ENCODE measurements at places on chromosomes 7 and 10.
A peak's percentile ranks its signal among the peaks of the same experiment; 100 is the strongest.

DNA sequence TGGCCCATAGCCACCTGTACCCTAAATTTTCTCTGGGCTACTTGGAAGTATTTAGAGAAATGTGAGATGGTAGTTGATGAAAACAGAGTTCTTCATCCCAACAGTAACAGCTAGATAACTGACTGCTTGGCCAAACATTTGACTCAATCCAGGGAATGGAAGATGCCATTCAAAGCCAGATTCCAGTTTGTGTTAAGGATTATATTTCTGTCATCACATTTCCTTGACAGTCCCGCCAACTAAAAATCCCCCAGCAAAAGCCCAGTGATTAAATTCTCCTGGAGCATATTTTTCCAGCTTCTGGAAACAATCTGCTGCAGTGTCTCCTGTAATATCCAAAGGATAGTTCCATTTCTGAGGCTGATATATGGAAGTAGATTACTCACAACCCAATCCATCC is 45.4 kb upstream of the PTN start:
- DNase-seq = no peak

- DNase-seq = no peak
Measured at GRCh38 chr7:112120696-112121217, 85.4 kb downstream of the DOCK4 start.

GRCh38 chr10:30902621-30903396 is 128.9 kb downstream of the ZNF438 start:
- DNase-seq = no peak

- no peak for DNase-seq
Measured at GRCh38 chr10:128894641-128895040, 572.4 kb upstream of the MGMT start.

GRCh38 chr7:92802406-92802805 is 34.0 kb downstream of the CDK6 start:
- DNase-seq = no peak

GRCh38 chr10:42781893-42782445 is 626 bp upstream of the BMS1 start:
- DNase-seq = peak; percentile 28

DNA sequence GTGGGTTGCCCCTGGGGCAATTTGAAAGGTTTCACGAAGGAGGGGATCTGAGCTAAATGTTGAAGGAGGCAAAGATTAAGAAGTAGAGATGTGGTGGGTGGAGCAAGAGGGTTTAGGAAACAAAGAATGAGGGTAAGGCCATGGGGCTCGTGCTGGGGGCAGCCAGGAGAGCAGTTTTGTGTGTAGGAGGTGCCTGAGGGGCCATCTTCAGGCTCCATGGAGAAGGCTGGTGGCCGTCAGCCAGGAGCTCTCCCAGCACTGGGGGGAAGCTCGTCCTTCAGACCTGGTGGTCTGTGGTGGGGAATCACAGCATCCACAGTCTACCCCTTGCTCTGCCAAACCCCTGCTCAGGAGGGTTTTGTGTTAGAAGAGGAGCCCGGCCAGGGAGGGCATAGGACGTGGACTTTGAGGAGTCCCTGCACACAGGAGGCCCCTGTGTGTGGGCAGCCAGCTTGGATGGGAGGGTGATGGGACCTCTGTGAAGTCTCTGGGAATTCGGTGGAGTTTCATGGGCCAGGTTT is 11.8 kb upstream of the CXCL12 start:
- no peak for DNase-seq

GRCh38 chr10:69640196-69640980 is 10.3 kb downstream of the FAM241B start:
- peak; percentile 47 for DNase-seq

DNA sequence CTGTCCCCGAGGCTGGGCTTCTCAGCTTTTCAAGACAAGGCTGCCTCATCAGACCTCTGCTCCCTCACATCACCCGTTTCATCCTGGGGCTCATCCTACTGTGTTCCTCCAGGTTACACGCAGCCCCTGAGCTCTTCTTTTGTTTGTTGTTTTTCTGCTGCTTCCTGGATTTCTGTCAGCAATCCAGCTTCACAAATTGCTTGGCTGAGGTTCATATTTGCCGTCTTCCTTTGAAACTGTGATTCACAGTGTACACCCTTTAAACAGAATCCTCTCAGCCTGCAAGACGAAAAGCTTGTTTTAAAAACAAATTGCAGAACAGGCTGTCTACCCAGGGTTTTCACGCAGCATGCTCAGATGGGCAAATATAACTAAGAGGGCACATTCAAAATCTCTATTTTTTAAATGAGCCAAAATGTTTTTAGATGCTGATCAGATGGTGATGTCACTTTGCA is 39.1 kb upstream of the PARD3 start:
- DNase-seq = peak; percentile 26

DNA sequence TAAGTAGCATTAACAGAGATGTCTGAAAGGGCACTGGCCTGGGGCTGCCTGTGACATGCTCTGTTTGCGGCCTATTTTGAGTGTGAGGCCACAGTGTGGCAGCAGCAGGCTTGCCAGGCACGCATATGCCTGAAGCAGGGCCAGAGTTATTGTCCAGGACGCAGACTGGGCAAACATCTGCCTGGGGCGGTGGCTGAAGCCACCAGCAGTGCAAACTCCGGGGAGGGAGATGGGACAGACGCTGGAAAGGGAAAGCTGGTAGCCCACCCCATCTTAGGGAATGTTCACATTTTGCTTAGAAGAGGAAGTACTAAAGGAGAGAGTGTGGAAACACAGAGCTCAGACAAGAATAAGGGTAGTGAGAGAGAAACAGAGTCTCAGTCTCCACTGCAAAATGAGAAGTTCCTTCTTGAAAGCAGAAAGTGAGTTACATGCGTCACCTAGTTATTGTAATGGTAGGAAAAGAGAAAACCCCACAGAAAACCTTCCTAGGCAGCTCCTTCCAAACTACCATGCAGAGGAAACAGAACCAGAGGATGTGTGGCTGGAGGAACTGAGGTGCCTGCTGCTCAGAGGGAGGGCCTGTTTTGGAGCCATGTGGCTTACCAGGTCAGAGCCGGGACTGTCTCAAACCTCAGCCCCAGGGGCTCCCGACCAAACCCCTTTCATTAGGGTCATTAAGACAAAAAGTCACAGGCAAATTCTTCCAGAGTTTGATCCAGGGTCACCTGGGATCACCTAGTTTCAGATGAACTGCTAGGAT is 14.5 kb downstream of the AKR1B1 start:
- DNase-seq = no peak

- peak; percentile 48 for DNase-seq
Measured at GRCh38 chr10:116254422-116255155, 18.4 kb downstream of the GFRA1 start.

DNA sequence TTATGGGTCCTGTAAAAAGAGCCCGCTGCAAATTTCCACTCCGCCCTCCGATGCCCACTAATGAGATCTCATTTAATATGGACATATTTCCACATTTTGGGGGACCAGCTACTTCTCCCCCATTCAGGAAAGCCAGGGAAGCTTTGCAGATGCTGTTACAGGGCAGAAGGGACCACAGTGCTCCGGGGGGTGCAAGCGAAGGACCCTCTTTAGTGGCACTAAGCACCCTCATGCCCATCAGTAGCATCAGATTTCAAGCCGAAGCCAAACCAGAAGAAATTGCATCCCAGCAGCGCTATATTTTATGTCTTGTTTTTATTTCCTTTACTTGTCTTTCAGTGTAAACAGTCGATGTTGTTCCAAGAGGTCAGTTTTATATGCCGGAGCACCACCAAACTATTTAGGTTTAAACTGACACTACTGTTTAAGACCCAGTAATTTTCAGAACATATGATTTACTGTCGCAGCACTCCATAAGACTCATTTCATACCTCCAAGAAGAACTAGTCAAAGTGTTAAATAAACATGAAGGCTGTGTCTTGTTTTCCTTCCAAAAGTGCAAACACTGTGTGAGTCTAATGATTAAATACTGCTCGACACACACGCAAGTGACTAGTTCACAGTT is 122.2 kb upstream of the MGMT start:
- no peak for DNase-seq

- peak; percentile 92 for DNase-seq
Measured at GRCh38 chr7:157336383-157337315, at the start of gene DNAJB6. Gene DNAJB6 (plus strand): TSS chr7:157337004. CDS start chr7:157358573, 21,569 bp downstream.

DNA sequence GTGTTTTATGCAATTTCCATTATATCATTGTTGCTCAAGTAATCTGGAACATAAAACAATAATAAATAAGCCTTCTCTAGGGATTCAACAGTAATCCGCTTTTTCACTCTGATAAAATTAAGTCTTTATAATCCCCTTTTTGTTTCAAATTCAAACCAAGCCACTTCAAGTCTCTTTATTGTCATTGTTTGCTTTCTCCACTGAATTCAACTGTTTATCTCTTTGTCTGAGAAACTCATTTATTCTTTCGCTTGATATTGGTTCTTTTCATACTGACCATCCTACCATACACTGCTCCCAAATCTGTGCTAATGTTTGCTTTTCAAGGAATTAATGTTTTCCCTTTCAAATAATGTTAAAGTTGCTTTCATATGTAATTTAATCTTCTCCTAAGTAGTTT is 550.4 kb upstream of the PCDH15 start:
- no peak for DNase-seq

DNA sequence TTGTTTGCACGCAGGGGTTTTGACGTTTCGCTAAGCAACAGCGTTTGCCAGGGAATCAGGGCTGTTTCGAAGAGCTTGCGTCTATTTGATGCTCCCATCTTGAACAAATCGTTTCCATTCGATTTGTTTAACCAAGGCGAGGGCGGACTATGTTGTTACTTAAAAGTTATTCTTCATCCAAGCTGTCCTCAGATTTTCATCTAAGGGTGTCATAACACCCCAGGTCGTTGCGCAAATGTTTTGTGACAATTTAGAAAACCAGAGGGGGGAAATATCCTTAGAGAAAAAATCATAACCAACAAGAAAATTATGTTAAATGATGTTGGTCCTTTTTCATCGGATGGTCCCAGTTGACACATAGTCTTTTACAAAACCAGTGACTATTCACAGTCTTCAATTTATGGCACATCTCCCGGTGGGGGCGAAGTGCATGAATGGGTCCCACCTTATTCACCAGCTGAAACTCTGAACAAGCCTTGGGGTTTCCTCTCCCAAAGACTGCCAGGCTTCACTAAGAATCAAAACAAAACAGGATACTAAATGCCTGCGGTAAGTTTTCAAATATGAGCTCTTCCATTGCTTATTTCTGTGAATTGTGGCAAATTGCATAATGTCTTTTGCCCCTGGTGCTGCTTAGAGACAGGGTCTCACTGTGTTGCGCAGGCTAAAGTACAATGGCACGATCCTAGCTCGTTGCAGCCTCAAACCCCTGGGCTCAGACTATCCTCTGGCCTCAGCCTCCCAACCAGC is 109.9 kb downstream of the REEP3 start:
- DNase-seq = peak; percentile 34

GRCh38 chr7:105707381-105707780 is 126.1 kb upstream of the EFCAB10 start:
- peak; percentile 13 for DNase-seq

- DNase-seq = peak; percentile 17
Measured at GRCh38 chr10:110783509-110784107, 88.1 kb upstream of the PDCD4 start.

- no peak for DNase-seq
Measured at GRCh38 chr10:119997429-119997828, 104.9 kb downstream of the SEC23IP start.

GRCh38 chr10:120667276-120667675 is 183.9 kb upstream of the WDR11 start:
- DNase-seq = no peak

GRCh38 chr7:91618776-91619765 is 261.4 kb downstream of the MTERF1 start:
- no peak for DNase-seq

DNA sequence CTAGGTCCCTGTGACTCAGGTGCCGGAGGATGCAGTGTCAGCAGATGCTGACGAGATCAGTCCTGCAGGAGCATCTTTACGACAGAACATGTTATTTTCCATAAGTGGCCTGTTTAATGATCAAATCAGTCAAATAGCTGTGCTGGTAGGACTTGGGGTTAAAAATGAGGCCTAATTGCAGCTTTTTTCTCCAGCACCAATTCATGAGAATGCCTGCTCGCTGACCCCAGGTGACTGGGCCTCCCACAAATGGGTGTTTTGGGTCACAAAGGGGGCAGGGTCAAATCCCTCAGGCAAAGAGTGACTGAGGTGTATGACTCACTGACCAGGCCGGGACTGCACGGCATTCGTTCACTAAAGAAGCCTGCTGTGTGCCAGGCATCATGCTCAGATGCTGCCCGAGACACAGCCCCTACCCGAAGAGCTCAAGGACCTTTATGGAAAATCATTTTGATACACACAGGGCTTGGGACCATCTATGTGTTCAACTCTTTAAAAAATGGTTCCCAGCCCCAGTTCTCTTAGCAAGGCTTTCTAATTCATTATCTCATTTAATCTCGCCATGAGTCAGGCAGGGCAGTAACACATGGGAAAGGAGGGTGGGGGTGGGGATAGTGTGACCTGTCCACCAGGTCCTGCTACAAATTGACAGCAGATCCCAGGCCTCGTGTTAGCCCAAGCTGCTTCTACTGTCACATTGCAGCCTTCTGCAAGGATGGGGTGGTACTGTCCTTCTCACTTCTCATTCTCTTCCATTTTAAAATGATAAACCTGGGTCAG is 21.1 kb downstream of the ZNF775 start:
- DNase-seq = peak; percentile 24

DNA sequence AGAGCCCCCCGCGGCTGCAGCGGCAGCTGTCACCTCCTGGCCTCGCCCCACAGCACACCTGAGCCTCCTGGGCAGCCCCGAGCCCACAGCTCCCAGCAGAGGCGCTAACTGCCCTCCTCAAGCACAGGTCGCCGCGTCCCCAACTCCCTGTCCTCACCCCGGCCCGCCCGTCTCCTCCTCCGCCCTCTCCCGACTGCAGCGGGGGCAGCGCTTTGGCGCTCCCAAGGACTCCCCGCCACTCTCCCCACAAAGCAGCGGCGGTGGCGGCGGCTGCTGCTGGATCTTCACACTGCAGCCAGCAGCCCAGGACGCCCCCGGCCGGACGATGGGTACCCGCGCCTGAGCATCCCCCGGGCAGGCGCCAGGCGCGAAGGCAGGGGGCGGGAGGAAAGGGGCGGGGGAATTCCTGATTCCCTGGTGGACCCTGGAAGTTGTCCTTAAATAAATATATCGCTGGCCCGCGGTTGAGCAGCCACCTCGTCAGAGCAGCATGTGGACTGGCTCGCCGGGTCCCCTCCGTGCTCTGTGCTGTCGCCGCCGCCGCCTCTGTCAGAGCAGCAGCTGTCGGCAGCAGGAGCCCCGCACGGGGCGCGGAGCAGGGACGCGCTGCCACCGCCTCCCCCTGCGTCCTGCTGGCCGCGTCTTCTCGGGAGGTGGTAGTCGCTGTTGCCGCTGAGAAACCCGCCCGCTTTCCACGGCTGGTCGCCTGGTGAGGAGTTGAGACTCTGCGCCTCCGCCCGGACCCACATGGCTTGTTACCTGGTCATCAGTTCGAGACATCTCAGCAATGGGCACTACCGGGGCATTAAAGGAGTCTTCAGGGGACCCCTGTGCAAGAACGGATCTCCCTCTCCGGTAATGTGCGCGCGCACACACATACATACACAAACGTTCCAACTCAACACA is at the start of gene ZNF804B:
ZNF804B (plus strand) TSS at position 471 of the 906 bp plus-strand sequence; CDS start at position 748, 277 bp downstream.
- DNase-seq = peak; percentile 3
